ENCODE measurements at places on chromosomes 11 and 22.
A peak's percentile ranks its signal among the peaks of the same experiment; 100 is the strongest.

GRCh38 chr22:47091246-47091651, 328.8 kb downstream of the TBC1D22A start:
- no peak for DNase-seq

- no peak for DNase-seq
Measured at GRCh38 chr11:93458286-93458685, 84.9 kb downstream of the SMCO4 start.

DNA sequence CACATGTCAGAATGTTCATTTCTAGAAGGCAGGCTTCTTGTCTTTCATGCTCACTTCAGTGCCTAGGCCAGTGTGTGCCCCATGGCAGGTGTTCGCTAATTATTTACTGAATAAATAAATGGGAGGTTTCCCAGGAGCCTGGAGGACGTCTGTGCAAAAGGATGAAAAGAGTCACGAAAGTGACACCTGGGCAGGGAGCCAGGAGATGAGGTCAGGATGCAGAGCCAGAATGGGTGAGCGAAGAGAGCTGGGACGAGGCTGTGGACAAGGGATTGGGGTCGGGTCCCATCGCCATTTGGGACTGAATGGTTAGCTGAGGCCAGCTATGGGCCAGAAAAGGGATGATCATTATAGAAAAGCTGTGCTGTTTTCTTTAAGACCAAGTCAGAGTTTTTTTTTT, 560.4 kb downstream of the TBC1D22A start:
- DNase-seq = no peak

DNA sequence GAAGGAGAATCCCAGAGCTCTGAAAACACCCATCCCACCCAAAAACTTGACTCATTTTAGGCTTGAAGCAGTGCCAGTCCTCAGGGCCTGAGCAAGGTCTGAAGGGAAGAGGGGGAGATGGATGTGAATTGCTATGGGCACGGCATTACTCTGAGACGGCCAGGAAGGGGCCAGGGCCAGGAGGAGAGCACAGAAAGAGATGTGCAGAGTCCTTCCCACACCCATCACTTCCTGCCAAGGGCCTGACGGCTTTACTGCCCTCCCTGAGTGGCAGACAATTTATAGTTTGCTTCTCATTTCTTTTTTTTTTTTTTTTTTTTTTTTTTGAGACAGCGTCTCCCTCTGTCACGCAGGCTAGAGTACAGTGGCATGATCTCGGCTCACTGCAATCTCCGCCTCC, 22.5 kb downstream of the TAB1 start:
- no peak for DNase-seq

DNA sequence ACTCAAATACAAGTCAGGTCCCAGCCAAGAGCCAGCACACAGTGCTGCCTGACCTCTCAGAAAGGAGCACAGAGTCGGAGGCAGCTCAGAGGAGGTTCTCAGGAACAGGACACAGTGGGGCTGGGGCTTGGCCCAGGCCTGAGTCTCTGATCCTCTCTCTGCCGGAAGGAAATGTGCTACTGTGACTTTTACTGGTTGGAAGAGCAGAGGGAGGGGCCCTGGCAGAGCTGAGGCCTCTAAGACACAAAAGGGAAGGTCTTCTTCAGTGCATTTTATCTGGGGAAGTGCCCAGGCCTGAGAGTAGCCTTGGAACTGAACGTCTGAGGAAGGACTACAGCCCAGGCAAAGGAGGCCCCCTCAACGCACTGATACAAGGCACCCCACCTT, 16.2 kb upstream of the CASTOR1 start:
- peak; percentile 78 for DNase-seq
